Renal cortical epithelial cell (primary cell): ENCODE measurements at places on chromosomes 4 and X.

GRCh38 chr4:185468999-185469398 is 2.5 kb downstream of the CCDC110 start:
- no peak for DNase-seq

DNA sequence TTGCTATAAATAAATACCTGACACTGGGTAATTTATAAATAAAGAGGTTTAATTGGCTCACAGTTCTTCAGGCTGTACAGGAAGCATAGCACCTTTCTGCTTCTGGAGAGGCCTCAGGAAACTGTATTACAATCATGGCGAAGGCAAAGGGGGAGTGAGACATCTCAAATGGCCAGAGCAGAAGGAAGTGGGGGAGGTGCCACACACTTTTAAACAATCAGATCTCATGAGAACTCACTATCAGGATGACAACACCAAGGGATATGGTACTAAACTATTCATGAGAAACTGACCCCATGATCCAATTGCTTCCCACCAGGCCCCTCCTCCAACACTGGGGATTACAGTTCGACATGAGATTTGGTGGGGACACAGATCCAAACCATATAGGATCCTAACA is 11.7 kb upstream of the TCEAL9 start:
- DNase-seq, result no peak

DNA sequence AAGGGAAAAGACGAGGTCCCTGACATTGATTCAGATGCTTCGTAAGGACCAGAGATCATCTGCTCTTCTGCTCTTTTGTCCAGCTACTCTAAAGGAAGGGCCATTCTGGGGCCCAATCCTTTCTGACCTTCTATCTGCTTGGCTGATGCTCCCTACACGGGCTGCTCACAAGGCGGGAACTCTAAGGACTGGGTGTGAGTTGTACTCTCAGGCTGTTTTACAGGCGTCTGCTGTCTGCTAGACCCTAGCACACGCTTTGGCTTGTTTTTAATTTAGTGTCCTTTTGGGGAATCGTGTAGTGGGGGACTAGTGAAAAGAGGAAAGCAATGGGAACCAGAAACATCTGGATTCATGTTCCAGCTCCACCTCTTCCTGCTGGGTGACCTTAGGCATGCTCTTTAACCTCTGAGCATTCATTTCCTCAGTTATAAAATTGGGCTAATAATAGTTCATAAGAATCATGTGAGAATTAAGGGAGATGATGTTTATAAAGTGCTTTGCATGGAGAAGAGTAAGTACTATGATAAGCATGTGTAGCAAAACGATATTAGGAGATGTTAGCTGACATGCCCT is 53.1 kb downstream of the CASP3 start:
- no peak for DNase-seq

DNA sequence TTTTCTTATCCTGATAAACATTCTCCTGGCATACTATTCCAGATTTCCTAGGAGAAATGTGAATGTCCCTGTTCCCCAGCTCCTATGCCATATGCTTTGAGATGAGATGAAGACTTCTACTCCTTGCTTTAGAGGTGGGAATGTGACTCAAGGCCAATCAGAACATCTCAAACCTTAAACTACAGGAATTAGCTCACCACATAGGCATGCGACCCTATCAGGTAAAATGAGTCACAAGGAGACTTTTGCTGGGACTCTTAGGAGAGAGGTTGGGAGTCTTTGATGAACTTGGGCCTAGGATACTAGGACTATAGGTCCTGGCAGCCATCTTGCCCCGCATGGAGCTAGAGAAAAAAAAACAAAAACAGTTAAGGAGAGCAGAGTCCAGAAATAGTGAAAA is 5.8 kb upstream of the USO1 start:
- DNase-seq, result peak; percentile 35

- no peak for DNase-seq
These were observed 371.9 kb upstream of the NWD2 start for GRCh38 chr4:36872679-36873078.

DNA sequence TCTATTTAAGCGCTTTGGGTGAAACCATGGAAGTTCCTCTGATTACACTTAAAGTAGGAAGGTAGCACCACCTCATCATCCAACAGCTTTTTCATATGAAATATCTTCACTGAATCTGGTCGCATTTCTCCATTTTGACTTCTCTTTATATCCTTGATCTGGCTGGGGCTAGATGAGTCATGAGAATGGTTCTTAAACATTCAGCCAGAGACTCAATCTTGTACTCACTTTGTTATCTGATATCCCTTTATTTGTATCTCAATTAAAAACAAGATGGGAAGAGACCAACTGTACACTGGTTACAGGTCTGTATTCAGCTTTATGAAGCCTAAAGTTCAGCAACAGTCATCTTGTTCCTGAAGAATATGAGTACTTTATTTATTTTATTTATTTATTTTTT is 84.9 kb downstream of the CBLL2 start:
- DNase-seq, result no peak

DNA sequence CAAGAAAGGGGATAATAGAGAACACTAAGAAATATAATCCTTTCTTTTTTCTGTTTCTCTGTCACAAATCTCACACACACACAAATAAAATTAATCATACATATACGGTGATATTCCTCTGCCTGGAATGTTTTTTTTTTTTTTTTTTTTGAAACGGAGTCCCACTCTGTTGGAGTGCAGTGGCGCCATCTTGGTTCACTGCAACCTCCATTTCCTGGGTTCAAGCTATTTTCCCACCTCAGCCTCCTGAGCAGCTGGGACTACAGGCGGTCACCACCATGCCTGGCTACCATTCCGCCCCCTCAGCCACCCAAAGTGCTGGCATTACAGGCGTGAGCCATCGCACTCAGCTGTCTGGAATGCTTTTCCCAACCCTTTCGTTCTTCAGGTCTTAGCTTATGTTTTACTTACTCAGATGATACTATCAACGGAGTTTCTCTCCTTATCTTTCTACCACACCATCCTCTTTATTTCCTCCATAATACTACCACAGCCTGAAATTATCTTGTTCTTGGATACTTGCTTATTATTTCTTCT is 69.3 kb downstream of the ANKRD17 start:
- DNase-seq, result no peak

- no peak for DNase-seq
These were observed 77.4 kb upstream of the MID1 start for GRCh38 chrX:10697616-10698317.

GRCh38 chrX:151724563-151725337 is 8.9 kb downstream of the FATE1 start:
- DNase-seq, result no peak

GRCh38 chr4:39484582-39485272 is 25.9 kb downstream of the LIAS start:
- no peak for DNase-seq
